ENCODE measurements at places on chromosomes 1 and 21.

DNA sequence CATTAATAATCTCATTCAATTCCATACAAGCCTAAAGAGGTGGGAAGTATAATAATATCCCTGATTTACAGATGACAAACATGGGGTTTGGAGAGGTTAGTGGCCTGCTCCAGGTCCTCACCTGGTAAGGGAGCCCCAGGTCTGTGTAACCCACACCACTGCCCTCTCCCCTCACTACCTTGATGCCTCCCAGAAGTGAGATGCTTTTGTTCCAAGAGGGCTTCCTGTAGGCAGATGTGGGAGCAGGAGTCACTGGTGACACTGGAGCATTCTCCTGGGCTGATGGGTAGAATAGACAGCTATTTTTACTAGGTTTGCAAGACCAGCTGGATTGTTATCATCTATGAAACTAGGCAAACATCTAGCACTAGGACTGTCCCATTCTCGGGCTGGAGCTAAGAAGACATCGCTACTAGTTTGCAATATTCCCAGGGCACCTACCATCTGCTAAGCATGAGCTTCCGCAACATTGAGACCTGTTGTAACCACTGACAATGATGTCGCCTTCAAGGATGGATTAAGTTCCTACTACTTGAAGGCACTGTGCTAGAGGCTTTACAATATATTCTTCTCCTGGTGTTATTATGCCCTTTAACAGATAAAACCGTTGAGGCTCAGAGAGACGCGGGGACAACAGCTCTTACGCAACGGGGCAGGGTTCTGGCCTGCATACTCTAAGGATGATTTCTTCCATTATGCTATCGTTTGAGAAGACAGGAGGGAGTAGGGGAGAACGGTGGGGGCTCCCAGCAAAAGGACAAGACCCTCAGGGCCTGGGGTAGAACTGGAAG is 35.0 kb downstream of the BATF3 start:
- DNase-seq: no peak

DNA sequence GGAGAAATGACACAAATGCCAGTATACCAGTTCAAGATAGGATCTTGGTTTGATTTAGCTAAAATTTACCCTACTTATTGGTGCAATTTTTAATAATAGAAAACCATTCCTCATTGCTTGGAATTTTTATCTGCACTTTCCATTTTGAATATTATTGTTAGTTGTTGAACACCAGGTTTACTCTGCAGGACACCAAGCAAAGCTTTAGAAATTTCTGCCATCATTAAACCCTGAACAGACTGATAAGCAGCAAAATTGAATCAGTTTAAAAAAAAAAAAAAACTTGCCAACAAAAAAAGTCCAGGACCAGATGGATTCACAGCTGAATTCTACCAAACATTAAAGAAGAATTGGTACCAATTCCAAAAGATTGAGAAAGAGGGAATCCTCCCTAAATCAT is 71.5 kb downstream of the POU2F1 start:
- DNase-seq: no peak

- DNase-seq: no peak
Observed at GRCh38 chr1:209420276-209420675, 163.2 kb upstream of the CAMK1G start.

DNA sequence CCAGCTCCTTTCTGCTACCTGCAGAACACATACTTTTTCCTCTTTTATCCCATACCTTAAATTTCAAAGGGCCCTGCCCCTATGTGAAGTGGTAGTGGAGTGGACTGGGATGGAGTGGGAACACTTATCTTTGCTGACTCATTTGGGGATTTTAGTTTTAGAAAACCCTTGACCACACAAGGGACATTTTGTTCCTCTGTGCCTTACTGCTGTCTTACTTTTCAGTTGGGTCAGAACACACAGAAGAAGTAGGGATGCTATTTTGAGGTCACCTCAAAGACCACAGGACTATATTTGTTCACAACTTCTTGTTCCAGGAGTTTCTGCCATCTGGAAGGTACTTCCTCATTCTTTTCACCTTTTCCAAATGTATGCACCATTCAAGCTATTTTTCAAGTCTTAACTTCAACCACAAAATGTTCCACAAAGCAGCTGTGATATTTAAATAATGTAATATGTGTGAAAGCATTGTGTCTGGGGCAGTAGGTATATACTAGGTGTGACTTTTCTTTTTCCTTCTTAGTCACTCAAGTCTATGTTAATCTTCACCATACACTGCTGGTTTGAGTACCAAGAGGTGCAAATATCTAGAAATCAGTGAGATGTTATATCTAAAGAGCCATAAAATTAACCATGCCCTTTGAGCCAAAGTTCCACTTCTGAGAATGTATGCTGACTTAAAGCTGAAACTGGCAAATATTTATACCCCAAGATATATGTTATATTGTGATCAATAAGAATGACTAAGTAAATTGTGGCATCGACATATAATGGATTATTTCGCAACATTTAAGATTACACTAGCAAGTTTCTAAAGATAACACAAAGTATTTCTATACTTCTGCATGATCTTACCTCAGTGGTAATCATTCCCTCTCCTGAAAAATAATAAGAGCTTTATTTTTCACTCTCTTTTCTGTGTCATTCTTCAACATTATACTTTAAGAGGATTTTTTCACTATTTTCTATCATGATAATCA is 308.5 kb downstream of the MRPL39 start:
- DNase-seq: no peak

- DNase-seq: peak; percentile 57
Observed at GRCh38 chr1:86062453-86062852, 94.1 kb downstream of the COL24A1 start.

All from fibroblast of skin of scalp (primary cell).